ENCODE measurements at places on chromosomes 13 and 19. TPM values are rescaled to one million over a fixed set of nuclear protein-coding genes. Genes with fewer than 3 reads are reported as not detected.

- H3K4me3 ChIP-seq, result no peak overlapping the region
- no peaks in the 10 kb centered on the region for H3K27me3 ChIP-seq
- no peak for DNase-seq
These were observed 64.8 kb downstream of the ARHGAP35 start for GRCh38 chr19:46925548-46925950.

The GFY gene
- total RNA-seq, result not detected

DNA sequence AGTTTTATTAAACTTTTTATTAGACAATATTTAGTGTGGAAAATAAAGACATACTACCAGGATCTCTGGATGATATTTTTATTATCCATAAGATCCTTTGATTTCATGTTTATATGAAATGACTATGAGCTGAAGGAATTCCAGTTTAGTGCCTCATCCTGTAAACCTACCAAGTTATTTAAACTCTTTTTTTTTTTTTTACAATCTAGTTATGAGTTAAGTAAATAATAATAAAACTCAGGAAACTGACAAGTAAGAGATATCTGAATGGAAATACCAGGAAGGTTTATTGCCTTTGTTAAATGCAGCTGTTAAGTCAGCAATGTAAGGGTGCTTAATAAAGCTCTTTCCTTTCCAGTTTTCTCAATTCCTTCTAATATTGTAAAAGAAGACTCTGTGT lies 53.9 kb downstream of the RXFP2 start:
- H3K4me3 ChIP-seq, result no peak overlapping the region
- no peaks in the 10 kb centered on the region for H3K27me3 ChIP-seq
- no peaks in the 10 kb centered on the region for H3K4me1 ChIP-seq

The ICAM1 gene
- 41.2 TPM for total RNA-seq

The ZNF132 gene
- 5.4 TPM for total RNA-seq

The PSG3 gene
- total RNA-seq, result not detected

The TMEM150B gene
- 9.6 TPM for total RNA-seq

The HIPK4 gene
- total RNA-seq, result 0.21 TPM

DNA sequence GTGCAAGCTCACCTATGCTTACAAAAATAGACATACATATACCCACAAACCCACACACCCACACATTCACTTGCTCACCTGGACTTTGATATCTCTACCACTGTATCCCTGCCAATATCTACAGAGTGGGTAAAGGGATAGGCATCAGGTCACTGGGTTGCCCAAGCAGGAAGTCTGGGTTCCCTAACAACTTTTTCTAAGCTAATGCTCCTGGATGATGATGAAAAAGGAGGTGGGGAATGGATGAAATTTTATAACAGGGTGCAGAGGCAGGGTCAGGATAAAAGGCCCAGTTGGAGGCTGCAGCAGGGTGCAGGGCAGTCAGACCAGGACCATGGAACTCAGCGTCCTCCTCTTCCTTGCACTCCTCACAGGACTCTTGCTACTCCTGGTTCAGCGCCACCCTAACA lies at the start of gene CYP2B6:
CYP2B6 (plus strand) TSS at position 311 of the 410 bp plus-strand sequence; CDS start at position 335, 24 bp downstream.
- no peak within 1 kb of the TSS for H3K27ac ChIP-seq
- no peaks in the 10 kb centered on the region for H3K27me3 ChIP-seq
- H3K4me3 ChIP-seq, result no peak within 1 kb of the TSS
- H3K36me3 ChIP-seq, result no peaks in the 10 kb centered on the region
- no peak for DNase-seq

DNA sequence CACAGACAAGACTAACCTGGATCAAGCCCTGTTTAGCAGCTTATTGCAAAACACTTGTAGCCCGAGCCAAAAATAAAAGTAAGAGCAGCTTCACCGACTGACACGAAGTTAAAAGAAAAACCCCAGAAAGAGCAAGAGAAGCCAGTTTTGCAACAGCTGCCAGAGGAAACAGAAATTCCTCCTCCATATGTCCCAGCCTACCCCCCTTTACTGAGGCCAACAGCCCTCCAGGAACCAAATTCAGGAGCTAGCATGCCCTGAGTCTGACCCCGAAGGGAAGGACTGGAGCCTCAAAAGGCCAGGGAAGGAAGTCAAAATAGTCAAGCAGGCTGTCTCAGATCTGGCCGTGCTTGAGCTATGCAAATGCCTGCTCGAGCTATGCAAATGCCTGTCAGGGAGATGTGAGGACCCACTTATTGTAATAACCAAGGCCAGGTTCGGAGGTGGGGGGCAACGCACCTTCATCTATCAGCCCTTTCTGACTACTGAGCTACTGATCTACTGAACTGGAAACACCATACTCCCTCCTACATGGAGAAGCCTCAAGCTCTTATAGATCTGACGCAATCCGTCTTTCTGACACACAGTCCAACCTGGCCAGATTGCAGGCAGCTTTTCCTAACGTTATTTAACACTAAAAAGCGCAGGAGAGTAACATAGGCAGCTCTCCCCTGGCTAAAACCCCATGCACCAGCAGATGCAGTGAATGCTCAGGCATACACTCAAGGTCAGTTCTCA lies 6.7 kb downstream of the SIGLEC11 start:
- no peak overlapping the region for H3K4me3 ChIP-seq
- H3K27ac ChIP-seq, result no peak overlapping the region

The TNFRSF19 gene
- 4.3 TPM for total RNA-seq

The SPACA4 gene
- total RNA-seq, result not detected

GRCh38 chr13:34933349-34933748 lies 8.7 kb upstream of the NBEA start:
- no peak overlapping the region for H3K27ac ChIP-seq
- H3K4me1 ChIP-seq, result no peaks in the 10 kb centered on the region
- no peaks in the 10 kb centered on the region for H3K27me3 ChIP-seq
- H3K36me3 ChIP-seq, result no peaks in the 10 kb centered on the region

DNA sequence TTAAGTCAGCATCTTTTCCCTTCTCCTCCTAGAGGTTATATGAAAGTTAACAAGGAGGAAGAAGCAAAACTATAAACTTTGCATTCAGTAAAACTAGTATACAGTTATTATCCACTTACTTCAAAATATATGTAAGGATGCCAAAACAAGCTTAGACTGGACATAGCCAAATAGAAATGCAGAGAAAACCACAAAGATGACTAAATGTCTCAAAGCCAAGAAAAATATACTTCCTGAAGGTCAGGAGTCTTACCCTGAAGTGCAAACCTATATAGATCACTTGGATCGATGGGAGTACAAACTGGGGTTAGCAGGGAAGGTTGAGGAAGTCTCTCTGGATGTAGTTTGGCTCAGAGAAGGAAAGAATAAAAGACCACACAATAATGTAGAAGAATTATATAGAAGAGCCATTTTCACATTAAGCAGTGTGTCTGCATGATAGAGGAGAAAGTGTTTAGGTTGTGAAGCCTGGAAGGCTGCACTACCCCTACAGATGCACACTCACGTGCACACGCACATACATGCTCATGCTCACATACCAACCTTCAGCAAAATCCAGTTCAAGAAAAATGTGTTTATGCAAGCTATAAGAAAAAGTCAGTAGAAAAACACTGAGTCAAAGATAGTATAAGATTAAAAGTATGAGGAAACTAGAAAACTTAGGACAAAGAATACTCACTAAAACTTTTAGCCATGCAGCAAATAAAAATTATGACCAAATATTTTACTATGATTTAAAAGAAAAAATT lies 112.1 kb upstream of the RXFP2 start:
- no peak overlapping the region for H3K27ac ChIP-seq
- H3K4me1 ChIP-seq, result no peaks in the 10 kb centered on the region
- H3K27me3 ChIP-seq, result no peaks in the 10 kb centered on the region
- H3K36me3 ChIP-seq, result no peaks in the 10 kb centered on the region
- no peak for DNase-seq
- no peak overlapping the region for H3K4me3 ChIP-seq

GRCh38 chr13:112759827-112760226 lies 70.0 kb downstream of the ATP11A start:
- no peaks in the 10 kb centered on the region for H3K4me1 ChIP-seq
- no peak overlapping the region for H3K27ac ChIP-seq
- H3K4me3 ChIP-seq, result no peak overlapping the region
- no peaks in the 10 kb centered on the region for H3K27me3 ChIP-seq

The RAB20 gene
- total RNA-seq, result 18.8 TPM

The MED26 gene
- total RNA-seq, result 8.0 TPM

GRCh38 chr19:49564616-49565045 lies 15.7 kb downstream of the NOSIP start:
- H3K36me3 ChIP-seq, result peaks cover 2% of the 10 kb centered on the region
- no peak overlapping the region for H3K27ac ChIP-seq

DNA sequence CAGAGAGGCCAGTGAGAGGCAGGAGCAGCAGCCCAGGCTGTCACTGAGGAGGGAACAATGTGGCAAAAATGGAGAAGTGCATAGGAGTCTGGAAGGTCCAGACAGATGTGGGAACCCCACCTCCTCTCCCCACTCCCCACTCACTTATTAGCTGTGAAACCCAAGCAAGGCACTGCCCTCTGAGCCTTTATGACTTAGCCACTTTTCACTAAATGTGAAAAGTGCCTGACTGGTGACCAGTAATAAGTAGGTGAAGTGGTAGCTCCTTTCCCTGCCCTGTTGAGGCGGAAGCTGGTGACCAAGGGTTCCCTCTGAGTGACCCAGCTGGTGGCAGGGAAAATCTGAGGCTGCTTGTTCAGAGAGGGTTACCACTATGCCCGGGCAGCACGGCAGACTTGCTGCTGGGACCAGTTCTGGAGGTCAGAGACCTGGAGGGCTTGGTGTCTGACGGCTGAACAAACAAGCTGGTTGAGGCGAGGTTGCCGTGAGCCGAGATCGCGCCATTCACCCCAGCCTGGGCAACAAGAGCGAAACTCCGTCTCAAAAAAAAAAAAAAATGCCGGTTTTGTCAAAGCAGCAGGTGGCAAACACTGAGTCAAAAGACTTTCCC lies 80.0 kb downstream of the ZNF429 start:
- no peak overlapping the region for H3K27ac ChIP-seq
- no peak for DNase-seq
- H3K4me3 ChIP-seq, result no peak overlapping the region
- H3K36me3 ChIP-seq, result no peaks in the 10 kb centered on the region
- H3K4me1 ChIP-seq, result no peaks in the 10 kb centered on the region

The FPR3 gene
- total RNA-seq, result 21.2 TPM

DNA sequence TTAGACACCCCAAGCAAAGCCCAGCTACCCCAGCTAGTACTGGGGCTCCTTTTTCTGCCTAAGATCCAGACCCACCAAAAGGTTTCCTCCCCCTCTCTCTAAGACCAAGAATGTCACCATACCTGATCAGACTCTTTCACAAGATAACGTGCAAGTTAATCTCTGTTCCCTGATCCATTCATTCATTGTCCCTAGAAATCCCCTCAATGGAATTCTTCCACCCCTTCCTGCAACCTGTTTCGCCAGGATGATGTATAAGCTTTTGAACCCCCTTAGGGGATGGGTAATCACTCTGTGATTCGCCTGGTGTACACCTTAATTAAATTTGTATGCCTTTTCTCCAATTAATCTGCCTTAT lies 17.3 kb upstream of the CLN5 start:
- no peak overlapping the region for H3K27ac ChIP-seq
- no peaks in the 10 kb centered on the region for H3K4me1 ChIP-seq
- no peak overlapping the region for H3K4me3 ChIP-seq
- DNase-seq, result no peak
- H3K36me3 ChIP-seq, result no peaks in the 10 kb centered on the region

- peak; percentile 96 for DNase-seq
- H3K27ac ChIP-seq, result no peak overlapping the region
- no peaks in the 10 kb centered on the region for H3K36me3 ChIP-seq
These were observed 41.0 kb downstream of the PDE4A start for GRCh38 chr19:10461047-10461949.

The STOML3 gene
- total RNA-seq, result not detected

The ZNF66 gene
- total RNA-seq, result 7.7 TPM

DNA sequence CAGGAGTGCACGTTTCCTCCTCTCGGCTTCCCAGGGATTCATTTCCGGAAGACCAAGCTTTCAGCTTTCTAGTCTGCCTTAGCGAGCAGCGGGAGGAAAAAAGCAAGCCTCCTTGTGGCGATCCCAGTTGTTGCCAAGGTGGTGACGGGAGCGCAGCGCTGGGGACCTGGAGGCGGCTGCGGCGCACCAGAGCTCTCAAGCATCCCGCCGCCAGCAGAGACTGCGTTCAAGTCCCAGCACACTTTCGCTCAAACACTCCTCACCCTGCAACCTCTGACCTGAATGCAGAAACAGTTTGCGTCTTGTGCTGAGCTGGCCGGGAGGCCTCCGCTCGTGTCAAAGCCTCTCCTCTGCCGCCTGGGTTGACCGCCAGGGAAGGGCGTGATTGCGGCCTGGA lies 4.9 kb downstream of the GSX1 start:
- no peaks in the 10 kb centered on the region for H3K36me3 ChIP-seq
- no peak for DNase-seq
- no peaks in the 10 kb centered on the region for H3K4me1 ChIP-seq
- no peak overlapping the region for H3K27ac ChIP-seq
- no peaks in the 10 kb centered on the region for H3K27me3 ChIP-seq
- no peak overlapping the region for H3K4me3 ChIP-seq

DNA sequence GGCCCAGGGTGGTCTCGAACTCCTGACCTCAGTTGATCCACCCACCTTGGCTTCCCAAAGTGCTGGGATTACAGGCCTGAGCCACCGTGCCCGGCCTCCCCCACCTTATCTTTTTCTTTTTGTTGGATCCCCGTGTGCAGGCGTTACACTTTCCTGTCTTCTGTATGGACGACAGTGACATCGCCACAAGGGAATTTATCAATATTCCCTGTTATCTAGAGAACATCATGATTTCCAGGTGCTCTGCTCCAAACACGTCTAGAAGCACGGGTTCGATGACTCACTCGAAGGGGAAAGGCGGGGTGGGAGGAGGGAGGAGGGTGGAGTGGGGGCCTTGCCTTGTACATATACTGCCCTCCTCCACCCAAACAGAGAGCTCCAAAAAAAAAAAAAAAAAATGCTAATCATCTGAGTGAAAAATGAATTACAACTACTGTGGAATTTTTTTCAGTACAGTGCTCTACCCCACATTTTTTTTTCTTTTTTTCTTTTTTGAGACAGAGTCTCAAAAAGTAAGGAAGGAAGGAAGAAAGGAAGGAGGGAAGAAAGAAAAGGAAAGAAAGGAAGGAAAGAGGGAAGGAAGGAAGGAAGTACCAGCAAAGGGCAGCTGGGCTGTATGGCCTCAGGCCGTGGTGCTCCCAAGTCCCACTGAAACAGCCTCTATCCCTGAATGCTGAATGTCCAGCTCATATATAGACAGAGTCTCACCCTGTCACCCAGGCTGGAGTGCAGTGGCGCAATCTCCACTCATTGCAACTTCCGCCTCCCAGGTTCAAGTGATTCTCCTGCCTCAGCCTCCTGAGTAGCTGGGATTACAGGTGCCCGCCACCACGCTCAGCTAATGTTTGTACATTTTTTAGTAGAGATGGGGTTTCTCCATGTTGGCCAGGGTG lies 36.8 kb downstream of the INSR start:
- no peaks in the 10 kb centered on the region for H3K36me3 ChIP-seq
- DNase-seq, result no peak
- H3K4me1 ChIP-seq, result no peaks in the 10 kb centered on the region

The FREM2 gene
- 0.18 TPM for total RNA-seq

The IGFL3 gene
- total RNA-seq, result not detected

- no peak overlapping the region for H3K4me3 ChIP-seq
- H3K27me3 ChIP-seq, result no peaks in the 10 kb centered on the region
- H3K4me1 ChIP-seq, result peaks cover 3% of the 10 kb centered on the region
- no peak overlapping the region for H3K27ac ChIP-seq
These were observed 218.7 kb downstream of the KCTD12 start for GRCh38 chr13:76667551-76667950.

The ZNF254 gene
- total RNA-seq, result 13.8 TPM

Measured in aorta (tissue), 5 donors.